ENCODE measurements at places on chromosomes 5 and 9.

- ATAC-seq, result no peak
These were observed 120.2 kb upstream of the PITX1 start for GRCh38 chr5:135154197-135154596.

GRCh38 chr9:131299961-131300347 lies 10.4 kb downstream of the PLPP7 start:
- no peak for ATAC-seq

DNA sequence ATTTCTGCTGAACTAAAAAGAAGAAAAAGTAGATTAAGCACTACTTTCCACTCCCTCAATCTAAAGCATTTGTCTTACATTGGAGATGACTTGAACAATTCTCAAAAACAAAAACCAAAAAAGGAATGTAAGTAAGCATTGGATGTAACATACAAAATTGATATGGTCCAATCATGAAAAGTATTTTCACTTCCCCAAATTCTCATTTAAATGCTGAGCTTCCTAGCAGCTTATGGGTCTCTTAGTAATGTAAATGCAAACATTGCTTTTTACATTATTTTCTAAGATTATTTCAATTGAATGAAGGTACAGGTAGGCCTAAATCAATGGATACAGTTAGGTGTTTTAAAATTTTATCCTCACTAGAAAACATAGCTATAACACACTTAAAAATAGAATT lies 20.0 kb downstream of the ANKH start:
- ATAC-seq, result no peak

DNA sequence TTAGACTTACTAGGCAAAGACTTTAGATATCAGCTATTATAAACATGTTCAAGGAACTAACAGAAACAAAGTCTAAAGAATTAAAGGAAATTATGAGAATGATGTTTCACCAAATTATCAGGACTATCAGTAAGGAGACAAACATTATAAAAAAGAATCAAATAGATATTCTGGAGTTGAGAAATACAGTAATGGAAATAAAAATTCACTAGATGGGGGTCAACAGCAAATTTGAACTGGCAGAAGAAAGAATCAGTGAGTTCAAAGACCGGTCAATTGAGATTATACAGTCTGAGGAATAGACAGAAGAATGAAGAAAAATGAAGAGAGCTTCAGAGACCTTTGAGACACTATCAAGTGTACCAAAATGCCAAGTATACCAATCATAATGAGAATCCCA lies 9.6 kb upstream of the IL13 start:
- ATAC-seq, result no peak

GRCh38 chr5:1524799-1525623 lies 1.3 kb upstream of the LPCAT1 start:
- no peak for ATAC-seq

- peak; percentile 62 for ATAC-seq
These were observed 117.9 kb upstream of the LPCAT1 start for GRCh38 chr5:1641560-1642166.

DNA sequence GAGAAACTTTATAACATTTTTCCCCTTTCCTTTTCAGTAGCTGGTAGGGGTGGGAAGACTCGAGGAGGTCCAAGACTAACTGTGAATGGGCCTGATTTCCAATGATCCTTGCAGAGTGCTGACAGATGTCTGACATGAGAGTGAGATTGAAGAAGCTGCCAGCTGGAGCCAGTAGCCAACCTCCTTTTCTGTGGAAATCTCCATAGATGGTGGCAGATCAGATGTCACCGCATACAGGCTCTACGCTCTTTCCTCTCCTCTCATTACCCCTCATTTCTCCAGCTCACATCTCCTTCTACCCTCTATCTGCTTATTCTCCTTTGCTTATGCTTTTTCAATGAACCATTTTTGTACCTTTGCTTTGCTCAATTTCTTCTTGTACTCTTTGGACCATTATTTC lies 395.2 kb upstream of the TNC start:
- ATAC-seq, result no peak

- ATAC-seq, result no peak
These were observed 165.3 kb downstream of the LPAR1 start for GRCh38 chr9:110872920-110873319.

- no peak for ATAC-seq
These were observed 158.6 kb downstream of the DNAH5 start for GRCh38 chr5:13785781-13786415.

DNA sequence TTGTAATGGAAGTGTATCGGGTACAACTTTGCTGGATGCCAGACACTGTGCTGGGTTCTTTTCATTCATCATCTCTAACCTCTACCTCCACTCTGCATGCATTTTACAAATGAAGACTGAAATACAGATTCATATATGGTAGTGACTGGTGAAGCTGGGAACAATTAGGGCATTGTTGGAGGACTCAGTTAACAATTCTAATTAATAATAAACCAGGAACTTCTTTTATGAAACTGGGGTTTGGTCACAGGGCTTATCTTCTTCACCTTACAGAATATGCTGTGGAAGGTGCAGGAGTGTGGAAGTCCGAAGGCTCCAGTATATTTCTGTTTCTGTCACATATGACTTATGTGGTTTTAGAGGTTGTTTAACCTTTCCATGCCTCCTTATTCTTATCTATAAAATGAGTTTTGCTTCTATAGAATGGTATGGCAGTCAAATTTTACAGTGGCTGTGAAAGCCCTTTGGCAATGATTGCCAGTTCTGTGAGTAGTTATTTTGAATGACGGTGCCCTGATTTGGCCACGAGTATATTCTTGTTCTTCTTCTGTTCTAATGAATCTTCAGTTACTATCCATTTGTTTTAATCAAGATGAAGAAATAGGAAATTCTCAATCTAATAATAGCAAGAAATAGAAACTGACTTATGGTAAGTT lies 284.7 kb downstream of the GABRB2 start:
- ATAC-seq, result no peak

DNA sequence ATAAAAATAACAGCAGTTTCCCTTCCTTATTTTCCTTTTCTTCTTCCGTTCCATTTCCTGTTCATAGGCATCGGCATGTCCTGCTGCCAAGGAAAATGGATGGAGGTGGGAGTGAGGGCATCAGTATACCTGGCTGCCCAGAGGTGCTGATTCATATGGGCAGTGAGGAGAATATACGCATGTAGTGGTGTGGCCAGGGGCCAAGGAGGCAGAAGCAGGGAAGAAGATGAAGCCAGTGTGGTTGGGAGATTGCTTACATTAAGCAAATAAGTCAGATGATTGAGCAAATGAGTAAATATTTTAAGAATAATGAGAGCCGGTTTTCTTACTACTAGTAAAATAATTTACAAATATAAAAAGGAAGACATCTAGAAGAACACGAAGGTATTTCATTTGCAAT lies 344.9 kb upstream of the PAPPA start:
- ATAC-seq, result no peak

DNA sequence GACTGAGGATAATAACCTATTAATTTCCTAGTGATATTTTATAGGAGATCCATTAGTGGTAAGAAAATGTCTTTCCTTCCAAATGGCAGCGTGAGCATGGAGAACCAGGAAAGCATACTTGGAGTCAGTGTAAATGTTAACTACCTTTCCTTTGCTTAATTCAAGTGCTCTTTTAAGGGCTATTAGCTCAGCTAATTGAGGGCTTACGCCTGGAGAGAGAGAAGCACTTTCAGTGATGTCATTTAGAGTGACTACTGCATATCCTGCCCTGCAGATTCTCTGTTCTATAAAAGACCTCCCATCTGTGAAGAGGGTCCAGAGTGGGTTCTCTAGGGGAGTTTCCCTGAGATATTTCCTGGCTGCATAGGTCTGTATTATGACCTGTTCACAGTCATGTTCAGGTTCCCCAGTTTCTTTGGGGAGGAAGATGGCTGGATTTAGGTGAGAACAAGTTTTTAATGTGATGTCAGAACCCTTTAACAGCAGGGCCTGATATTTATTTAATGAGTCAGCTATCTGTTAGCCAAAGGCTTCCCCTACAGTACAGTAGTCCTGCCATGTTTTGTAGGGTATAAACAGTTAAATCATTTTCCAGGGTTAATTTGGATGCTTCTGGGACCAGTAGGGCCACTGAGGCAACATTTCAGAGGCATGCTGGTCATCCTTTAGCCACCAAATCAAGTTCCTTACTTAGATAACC lies 89.6 kb downstream of the TRIM36 start:
- ATAC-seq, result no peak

- no peak for ATAC-seq
These were observed 54.2 kb downstream of the SLC27A6 start for GRCh38 chr5:129019401-129019908.

GRCh38 chr9:37906312-37907239 lies 2.6 kb upstream of the SLC25A51 start:
- ATAC-seq, result no peak

DNA sequence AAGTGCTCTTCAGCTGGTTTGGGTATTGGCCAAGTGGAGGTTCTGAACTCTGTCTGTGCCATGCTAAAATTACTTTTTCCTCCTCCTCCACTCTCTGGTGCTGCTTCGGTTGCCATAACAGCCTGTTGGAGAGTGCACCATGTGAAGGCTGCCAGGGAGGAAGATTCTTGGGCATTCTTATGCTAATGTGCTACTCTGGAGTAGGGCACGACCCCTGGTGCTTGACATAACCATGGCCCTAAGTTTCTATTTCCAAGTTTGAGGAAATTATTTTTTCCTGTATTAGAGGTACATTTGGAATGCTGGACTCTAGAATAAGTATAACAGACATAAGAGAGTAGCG lies 111.6 kb downstream of the ARHGAP26 start:
- ATAC-seq, result no peak

- ATAC-seq, result no peak
These were observed 100.5 kb downstream of the PSAT1 start for GRCh38 chr9:78397454-78397853.

DNA sequence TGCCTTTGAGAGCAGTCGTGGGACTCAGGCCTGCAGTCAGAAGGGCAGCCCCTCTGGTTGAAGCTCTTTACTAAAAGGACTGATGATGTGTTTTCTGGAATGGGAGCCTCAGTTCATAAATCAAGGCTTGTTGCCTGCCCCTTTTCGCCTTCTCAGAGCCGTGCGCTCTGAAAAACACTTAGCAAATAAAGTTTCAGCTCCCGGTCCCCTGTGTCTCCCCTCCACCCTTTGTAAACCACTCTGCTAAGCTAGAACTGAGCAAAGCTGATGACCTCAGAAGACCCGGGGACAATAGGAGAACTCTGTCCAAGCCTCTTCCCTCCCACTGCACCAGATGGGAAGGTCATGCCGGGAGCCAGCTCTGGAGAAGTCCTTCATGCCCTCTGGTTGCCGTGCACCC lies 39.3 kb upstream of the ADRA1B start:
- ATAC-seq, result no peak

- no peak for ATAC-seq
These were observed 38.5 kb downstream of the FAM219A start for GRCh38 chr9:34419716-34420504.

- ATAC-seq, result no peak
These were observed 78.5 kb upstream of the ALDH1A1 start for GRCh38 chr9:73031350-73031749.

DNA sequence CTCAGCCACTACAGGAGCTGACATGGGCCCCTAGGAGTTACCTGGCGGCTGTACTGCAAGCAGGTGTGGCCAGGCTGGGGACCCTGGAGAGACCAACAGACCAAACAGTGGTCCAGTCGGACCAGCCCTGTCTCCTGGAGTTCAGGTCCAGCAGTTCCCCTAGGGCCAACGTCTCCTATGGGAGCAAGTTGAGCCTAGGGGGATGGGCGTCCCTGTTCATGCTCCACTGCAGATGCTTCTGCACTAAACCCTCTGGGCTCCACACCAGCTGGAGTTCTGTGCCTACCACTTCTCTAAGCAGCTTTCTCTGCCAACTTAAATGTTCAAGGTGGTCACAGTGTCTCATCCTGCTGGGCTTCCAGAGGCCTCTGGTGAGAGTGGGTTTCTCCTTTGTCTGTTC lies 20.6 kb upstream of the OMD start:
- ATAC-seq, result no peak

- no peak for ATAC-seq
These were observed 129.0 kb downstream of the TLE4 start for GRCh38 chr9:79700607-79701360.

GRCh38 chr5:146043722-146044121 lies 61.7 kb downstream of the PLAC8L1 start:
- no peak for ATAC-seq

DNA sequence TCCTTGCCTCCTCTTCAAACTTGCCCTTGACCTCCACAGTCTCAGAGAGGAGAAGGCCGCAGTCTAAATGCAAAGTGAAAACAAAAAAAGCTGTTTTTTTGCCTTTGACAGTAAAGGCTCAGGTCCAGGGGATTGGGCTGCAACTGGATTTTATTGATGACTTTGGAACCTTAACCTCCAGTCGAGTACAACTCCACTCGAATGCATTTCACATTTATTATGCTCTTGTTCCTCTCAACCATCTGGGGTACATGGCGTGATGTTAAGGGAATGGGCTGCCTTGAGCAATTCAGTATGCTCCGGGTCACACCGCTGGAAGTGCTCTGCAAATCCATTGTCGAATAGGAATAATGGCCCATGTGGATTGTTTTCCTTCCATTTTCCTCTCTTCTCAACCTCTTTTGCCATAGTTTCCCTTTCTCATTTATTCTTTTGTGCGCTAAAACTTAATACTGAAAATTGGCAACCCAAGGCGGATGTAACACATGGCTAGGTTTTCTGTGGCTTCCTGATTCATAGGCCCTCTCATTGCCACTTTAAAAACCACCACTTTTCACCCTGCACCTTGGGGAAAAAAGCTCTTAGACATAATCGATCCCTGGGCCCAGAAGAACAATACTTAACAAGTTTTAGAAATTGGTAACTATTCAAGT lies 34.3 kb downstream of the ITK start:
- no peak for ATAC-seq

DNA sequence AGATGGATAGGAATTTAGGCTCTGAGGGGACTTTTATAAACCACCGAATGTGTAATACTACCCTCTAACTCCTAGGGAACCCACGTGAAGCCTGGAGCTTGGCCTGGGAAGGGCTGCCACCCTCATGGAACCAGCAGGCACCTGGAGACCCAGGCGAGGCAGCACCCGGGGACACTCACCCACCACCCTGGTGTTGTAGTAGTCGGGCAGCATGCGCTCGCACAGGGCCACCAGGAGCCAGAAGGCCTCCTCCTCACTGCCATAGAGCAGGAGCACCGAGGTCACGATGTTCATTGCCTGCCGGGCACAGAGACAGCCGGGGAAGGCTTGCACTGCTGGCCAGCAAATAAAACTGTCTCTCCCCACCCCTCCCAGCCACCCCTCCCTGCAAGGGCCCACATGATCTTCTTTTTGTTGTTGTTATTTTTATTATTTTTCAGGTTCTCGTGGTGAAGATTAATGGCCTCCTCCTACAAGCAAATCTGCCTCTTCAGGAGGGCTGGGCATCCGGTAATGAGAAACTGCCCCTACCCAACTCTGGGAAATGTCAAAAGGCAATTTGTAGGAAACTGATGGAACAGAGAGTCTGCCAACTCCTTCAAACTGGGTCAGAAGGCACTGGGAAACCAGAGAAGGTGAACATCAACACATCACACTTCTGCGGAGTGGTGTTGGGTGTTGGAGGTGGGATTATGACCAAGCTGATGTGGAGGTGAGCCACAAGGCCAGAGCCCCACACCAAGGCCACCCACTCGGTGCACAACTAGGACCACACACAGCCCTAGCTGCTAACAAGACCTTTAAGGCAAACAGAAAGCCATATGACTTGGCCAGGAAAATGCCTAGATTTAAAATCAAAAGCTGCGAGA lies 17.4 kb upstream of the MRNIP start:
- ATAC-seq, result no peak
